Airway epithelial cell (primary cell): ENCODE measurements at places on chromosomes 6 and 20. TPM values are rescaled to one million over a fixed set of nuclear protein-coding genes. Genes with fewer than 3 reads are reported as not detected.

Gene BPIFB4
- total RNA-seq: not detected in 2 replicates

Gene OR2H2
- not detected in 2 replicates for total RNA-seq

Gene RPS6KA2
- total RNA-seq: 11.3 and 21.2 TPM in 2 replicates

Gene ALDH8A1
- 0.14 and 0.70 TPM in 2 replicates for total RNA-seq

Gene WFDC5
- 0.56 and 1.2 TPM in 2 replicates for total RNA-seq

Gene RBBP8NL
- total RNA-seq: 2.2 and 4.2 TPM in 2 replicates

Gene MLN
- total RNA-seq: not detected in 2 replicates

Gene TMC2
- total RNA-seq: not detected in 2 replicates

Gene TOX2
- total RNA-seq: 1.3 and 1.6 TPM in 2 replicates
